ENCODE measurements at places on chromosomes 12 and 14.

GRCh38 chr14:104390221-104390931 lies 189.2 kb upstream of the C14orf180 start:
- no peak for DNase-seq

DNA sequence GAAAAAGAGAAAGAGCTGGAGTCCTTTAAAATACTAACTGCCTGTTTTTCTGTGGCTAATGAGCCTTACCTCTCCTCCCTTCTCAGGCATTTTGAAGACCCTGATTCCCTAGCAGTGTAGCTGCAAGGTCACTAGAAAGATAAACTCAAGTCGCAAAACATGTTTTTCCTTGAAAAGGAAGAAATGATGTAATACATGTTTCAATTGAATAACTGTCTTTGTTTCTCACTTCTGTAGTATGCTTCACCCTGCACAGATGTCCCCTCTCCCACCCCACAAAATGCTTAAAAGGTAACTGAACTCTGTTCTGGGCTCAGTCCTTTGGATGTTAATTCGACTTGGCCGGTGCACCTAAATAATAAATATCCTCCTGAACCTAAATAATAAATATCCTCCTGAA lies 1350.3 kb downstream of the TMEM121 start:
- no peak for DNase-seq

DNA sequence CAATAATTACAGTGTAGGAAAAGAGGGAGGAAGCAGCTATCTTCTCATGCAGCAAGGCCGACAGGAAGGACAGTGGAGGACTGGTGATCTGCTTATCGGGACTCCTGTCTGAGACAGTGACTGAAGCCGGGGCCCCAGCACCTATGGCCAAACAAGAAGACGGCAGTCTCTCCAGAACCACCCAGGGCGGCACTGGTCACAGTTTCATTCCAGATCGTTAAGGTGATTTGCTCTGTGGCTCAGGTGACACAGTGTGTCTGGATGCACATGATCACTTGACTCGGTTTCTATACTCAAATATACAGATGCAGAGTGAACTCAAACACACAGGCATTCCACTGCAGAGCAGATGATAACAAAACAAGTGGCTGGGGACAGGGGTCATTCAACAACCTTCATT lies 52.1 kb upstream of the CORO1C start:
- DNase-seq: no peak

GRCh38 chr14:74491956-74492775 lies 939 bp downstream of the NPC2 start:
- DNase-seq: peak; percentile 82

DNA sequence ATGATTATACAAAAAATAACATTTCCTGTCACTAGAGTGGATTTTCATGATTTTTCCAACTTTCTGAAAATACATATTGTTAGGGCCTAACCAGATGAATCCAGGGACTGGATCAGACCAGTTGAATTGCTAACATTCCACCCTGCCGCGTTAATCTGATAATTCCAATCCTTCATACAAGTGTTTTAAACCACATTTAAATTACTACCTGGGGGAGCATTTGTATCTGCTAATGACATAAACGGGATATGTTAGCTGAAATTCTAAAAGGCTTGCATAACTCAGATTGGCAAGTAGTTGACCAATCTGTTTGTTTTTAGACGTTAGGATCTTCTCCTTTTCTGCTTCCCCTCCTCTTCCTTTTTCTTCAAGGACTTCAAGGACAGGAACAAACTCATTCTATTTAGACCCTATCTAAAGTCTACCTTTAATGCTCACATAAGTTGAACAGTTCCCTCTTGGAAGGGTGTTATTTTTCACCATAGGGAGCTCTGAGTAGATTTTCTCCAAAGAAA lies 239.0 kb downstream of the ADAMTS20 start:
- peak; percentile 2 for DNase-seq

DNA sequence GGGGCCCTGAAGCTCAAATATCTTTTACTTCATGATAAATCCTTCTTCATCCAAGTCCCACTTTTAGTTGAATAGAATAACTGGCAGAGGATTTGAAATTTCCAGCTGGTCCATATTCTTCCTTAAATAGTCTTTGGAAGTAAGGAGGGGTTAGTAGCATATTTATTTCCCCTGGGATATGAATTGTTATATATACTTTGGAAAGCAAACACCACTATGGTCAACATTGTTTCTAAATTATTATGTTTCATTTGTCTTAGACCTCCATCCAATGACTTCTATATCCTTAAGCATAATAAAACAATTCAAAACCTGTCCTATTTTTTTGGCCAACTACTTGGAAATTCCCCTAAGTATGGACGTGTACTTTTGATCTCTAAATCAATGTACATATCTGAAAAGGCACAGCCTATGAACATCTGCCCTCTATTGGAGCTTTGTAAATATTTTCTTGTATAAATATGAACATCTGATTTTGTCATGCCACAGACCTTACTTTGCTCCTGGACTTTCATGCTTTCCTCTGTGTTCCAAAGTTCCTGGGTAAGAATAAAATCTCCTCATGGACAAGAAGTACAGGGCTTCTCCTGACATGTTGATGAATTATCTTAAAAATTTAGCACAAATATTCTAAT lies 1212.0 kb downstream of the GALC start:
- DNase-seq: no peak

DNA sequence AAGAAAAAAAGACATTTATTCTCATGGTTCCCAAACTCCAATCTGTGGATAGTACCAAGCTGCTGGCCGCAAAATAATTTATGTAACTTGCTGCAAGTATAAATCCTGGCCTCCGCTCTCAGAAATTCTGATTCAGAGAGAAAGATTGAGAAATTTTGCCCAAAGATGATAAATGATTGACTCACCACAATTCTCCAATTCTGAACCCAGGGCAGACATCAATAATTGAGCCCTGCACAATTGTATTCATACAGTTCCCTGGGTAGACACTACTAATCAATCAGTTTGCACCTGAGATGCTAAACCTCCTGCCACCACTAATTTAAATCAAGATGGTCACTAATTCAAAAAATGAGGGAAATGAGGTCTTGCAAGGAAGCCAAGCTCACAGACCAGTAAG lies 38.2 kb downstream of the TRPV4 start:
- no peak for DNase-seq

DNA sequence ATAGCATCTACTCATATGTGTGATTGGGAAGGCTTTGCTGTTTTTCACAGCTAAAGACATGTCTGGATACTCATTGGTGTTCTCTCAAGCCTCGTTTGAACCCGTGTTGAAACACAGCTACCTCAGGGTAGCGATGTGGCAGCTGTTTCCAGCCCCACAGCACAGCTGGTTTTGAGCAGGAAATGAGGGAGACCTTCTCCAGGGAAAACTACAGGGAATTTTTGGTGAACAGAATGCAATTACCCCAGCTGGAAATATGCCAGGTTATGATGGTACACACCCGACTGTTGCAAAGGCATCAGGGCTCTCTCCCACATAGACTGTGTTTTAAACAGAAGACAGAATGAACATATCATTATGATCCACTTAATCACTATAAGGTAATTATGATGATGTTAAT lies 828.9 kb downstream of the VRK1 start:
- DNase-seq: no peak

- DNase-seq: no peak
These were observed 7.4 kb downstream of the TCP11L2 start for GRCh38 chr12:106309671-106310505.

GRCh38 chr12:105225505-105226015 lies 10.4 kb downstream of the APPL2 start:
- DNase-seq: peak; percentile 25

DNA sequence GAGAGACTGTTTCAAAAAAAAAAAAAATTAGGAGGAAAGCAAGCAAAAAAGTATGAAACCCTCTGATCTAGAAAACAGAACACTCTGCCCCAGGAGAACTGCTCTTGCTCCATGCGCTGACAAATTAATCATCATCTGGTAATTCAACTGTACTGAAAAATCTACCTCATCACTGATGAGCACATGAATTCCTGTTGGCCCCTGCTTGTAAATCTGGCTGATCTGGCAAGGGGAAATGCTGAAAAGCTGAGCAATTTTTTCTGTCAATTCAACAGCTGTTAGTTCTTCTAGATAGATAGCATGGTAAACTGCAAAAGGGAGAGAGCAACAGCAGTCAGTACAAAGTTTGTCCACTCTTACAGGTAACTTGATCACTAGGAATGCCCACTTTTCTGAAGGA lies 15.2 kb upstream of the CSRNP2 start:
- no peak for DNase-seq

GRCh38 chr12:82537436-82537835 lies 149.3 kb upstream of the TMTC2 start:
- DNase-seq: no peak

DNA sequence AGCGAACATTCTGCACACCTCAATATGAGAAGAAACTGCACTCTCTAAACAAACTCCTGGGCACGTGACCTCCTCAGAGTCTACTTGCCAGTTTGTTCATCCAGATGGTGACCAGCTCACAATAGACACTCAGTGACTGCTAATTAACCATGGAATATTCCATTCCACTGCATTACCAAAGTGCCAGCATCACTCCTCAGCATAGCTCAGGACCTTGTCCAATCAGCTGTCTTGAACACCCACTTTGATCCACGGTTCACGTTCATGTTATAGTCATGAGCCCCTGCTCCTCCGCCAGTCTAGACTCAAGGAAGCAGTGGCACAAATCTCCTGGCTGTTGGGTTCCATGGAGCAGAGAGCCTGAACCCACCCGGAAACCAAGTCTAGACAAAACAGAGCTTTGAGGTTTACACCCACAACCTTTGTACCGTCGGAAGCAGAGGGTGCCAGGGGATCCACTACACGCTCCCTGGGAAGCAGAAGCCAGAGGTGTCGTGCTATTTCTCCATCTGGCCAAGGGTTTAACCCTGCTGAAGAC lies 285.3 kb downstream of the ZFP36L1 start:
- no peak for DNase-seq

Data from suppressor macrophage treated with lipopolysaccharide for 4 hours (primary cell).